ENCODE measurements at places on chromosomes 3 and 15.

- peak; percentile 79 for DNase-seq
These were observed 12.8 kb downstream of the WDR48 start for GRCh38 chr3:39064646-39065045.

DNA sequence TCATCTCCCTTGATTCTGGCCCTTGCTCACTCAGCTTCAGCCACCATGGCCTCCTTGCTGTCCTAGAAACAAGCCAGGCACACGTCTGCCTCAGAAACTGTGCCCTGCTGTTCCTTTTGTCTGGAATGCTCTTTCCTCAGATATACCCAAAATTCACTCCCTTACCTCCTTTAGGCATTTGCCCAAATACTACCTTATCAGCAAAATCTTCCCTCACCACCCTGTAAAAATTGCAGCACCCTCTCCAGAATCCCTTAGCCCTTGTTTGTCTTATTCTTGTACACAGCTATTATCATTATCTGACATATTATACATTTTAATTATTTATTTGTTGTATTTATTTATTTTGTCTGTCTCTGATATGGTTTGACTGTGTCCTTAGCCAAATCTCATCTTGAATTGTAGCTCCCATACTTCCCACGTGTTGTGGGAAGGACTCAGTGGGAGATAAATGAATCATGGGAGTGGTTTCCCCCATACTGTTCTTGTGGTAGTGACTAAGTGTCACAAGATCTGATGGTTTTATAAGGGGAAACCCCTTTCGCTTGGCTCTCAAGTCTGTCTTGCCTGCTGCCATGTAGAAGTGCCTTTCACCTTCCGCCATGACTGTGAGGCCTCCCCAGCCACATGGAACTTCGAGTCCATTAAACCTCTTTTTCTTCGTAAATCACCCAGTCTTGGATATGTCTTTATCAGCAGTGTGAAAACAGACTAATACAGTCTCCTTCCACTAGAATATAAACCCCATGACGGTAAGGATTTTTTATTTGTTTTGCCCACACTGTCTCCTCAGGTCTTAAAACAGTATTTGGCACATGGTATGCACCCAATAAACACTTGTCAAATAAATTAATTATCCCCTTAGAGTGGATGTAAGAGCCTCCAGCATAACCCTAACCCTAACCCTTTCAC is 60.0 kb upstream of the STT3B start:
- DNase-seq = no peak

DNA sequence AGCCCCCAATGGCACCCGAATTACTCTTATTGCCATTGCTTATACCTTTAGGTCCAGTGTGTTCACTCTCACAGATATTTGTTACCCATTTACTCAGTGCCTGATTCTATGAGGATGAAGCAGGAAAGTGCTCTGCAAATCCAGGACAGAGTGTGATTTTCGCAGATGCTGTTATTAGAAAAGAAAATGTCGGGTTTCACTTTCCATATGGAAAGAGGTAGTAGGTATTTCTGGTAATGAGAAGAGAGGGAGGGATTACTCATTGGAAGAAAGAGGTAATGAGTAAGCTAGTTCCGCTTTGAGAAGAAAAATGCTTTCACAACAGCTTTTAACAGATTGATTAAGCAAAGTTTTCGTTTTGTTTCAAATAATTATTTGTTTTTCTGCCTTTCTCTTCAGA is 336.3 kb upstream of the CFAP20DC start:
- DNase-seq = no peak

DNA sequence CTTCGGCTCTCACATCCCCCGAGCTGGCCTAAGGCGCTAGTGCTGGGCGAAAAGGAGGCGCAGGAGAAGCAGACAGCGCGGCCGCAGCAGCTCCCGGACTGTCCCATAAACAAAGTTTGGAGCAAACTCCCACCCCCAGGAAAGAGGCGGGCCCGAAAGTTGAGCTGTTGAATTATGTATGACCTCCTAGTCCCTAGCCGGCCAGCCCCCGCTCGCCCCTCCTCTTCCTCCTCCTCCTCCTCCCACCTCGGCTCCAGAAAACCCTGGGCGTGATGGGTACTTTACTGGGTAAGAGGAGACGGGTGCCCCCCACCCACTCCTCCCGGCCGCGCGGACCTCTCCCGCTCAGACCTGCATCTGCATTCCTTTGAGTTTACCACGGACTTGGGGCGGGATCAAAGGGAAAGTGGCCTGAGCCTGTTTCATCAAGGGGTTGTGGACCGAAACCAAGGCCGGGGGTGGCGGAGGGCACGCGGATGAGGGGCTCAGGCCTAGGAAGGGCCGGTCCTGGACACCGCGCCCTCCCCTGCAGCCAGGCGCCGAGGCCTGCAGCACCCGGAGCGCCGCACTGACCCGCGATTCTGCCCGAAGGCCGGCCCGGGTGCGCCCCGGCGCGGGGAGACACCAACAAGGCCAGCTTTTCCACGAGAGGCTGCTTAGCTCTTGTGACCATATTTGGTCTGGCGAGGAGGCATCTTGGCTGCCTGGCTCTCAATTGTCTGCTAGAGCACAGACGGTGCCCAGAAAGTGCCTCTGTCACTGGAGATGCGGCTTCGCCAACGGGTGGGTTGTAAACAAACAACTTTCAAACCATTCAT is at the start of gene WWTR1:
Gene WWTR1 (minus strand): TSS at position 100 of the 818 bp plus-strand sequence. CDS start 719 bp downstream, outside the sequence.
- peak; percentile 93 for DNase-seq

DNA sequence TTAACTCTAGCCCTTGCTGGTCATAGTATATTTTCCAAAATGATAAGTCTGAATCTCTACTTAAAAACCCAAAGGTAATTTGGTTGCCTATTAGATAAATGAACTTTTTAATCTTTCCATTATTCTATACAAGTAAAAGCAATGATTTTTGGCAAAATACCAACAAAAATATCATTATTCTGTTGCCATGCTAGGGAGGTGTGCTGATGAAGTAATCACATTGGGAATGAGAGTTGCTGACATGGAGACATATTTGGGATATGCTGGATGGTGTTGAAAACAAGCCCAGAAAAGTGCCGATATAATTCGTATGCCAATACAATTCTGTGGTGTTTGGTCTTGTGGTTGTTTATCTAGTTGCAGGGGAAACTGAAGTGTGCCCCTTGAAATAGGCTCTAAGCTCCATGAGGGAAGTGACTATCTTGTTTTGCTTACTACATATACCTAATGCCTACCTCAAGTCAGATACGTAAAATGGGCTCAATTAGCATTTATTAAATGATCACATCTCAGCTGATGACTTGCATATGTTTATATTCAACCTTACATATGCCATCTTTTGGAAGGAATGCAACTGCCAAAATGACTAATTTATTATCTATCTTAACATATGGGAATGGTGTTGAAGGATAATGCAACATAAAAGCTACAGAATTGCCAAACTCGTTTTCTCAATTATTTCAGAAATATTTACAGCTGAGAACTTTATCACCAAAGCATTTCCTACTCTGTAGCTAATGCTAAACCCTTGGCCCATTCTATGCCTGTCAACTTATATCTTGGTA is 5.8 kb downstream of the TOPBP1 start:
- no peak for DNase-seq

- peak; percentile 85 for DNase-seq
These were observed 13.2 kb downstream of the ADAMTS9 start for GRCh38 chr3:64674591-64675076.

DNA sequence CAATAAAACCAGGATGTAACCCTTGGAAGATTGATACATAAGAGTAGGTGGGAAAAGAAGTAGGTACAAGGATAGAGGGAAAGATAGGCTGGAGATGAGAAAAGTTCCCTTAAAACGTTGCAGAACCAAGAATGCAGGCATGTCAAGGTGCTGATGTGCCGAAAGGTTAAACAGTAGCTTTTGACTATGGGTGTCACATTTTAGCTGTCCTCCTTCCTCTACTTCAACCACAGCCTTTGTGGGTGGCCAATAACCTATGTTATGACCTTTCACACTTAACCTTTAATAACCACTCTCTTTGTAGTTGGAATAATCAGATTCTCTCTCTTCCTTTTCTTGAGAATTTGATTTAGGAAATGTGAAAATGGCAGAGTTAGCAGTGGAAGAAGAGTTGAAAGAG is 184.5 kb upstream of the GAP43 start:
- no peak for DNase-seq

GRCh38 chr3:58084166-58084565 is 75.9 kb downstream of the FLNB start:
- DNase-seq = no peak

DNA sequence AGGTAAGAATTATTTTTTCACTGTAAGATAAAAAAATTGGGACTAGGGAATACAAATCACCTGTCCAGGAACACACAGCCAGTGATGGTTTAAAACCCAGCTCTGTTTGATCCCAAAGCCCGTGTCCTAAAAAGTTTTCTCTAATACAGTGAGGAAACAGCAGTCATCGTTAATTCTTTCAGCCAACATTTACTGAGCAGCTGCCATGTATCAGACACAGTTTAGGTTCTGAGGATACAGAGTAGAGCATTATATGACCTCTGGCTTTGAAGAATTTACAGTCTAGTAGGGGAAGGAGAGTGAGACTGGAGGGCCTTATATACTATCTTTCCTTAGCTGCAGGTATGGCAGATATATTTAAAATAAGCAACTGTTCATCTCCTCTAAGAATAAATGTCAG is 82.7 kb downstream of the KCNMB2 start:
- no peak for DNase-seq

DNA sequence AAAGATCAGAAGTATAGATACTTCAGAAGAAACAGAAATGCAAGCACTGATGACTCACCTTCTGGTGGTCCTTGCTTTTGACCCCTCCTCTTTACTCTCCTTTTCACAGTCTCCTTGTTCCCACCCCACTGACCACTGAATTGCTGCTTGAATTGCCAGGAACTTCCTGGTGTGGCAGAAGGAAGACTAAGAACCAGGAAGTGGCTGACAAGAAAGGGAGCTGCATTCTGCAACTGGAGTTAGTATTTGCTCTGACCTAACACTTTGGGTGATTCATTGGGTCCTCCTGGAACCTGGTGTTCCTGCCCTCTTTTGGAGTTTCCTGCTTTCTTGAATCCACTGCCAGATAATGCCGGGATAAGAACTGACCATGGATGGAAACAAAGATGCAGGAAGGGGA is 23.0 kb downstream of the KY start:
- peak; percentile 38 for DNase-seq

DNA sequence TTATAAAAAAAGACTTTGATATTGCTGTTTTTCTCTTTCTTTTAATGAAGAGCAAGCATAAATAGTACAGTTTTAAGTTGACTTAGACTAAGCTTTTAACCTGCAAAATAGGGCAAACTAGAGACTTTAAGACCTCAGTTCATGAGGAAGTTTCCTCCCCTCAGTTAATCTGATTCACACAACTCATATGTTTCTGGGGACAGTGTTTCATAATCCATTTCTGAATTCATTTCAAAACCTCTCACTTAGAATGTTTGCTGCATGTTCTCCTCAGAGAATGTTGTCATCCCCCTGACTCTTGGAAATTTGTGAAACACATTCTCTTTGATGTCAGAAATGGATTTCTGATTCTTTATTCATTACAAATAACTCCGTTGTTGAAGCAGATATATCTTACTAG is 79.3 kb upstream of the SKOR1 start:
- DNase-seq = peak; percentile 77

DNA sequence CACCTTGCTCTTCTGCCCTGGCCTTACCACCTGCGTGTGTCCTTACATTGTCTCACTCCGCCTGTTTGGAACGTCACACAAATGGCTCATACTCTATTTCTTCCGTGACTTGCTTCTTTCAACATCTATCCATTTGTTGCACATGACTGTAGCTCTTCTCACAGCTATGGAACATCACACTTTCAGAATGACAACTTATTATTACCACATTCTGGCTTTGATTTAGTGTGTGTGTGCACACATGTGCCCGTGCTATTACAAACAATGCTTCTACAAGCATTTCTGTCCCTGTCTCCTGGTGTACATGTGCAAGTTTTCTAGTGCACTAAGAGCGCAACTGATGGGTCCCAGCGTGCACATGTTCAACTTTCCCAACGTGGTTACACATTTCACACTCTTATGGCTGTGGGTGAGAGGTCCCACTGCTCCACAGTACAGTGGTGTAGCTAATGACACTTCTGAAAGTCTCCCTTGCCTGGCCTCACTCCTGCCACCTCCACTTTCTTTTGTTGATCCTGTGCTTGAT is 37.8 kb downstream of the PTH1R start:
- peak; percentile 26 for DNase-seq

- DNase-seq = no peak
These were observed 296.1 kb downstream of the LSAMP start for GRCh38 chr3:116148881-116149851.

GRCh38 chr15:57549935-57550334 is 41.8 kb upstream of the MYZAP start:
- DNase-seq = no peak

DNA sequence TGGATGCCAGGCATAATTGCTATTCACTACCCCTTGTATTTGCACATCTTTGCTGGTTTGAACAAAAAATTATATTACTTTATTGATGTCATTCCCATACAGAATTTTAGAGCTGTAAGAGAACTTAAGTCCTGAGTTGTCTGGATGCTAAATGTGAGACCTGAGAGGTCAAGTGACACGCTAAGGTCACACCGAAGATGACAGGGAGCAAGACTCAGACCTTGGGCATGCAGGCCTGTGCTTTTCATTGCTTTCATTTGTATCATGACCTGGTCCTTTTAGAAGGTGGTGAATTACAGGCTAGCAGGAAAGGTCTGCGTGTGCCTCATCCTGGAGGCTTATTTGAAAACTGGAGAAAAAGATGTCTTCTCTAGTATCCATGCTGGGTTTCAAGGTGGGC is 312.0 kb upstream of the RASGRP1 start:
- no peak for DNase-seq

DNA sequence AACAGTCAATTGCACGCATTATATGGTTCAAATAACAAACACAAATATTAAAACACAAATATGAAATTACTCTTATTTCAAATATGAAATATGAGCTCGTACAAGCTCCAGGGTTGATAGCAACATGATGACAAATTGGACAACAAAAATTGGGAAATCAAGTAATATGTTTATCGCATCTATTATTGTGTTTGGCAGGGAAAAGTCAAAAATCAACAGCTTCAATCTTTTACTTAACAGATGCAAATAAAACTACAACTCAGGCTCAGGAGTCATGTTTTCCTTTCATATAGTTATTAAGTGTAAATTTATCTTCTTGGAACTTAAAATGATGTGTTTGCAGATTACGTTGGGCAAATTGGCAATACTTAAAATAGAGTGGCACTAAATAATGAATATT is 41.4 kb downstream of the ZPLD1 start:
- DNase-seq = no peak

- DNase-seq = peak; percentile 73
These were observed 74.1 kb downstream of the LRTM1 start for GRCh38 chr3:54853573-54854404.

DNA sequence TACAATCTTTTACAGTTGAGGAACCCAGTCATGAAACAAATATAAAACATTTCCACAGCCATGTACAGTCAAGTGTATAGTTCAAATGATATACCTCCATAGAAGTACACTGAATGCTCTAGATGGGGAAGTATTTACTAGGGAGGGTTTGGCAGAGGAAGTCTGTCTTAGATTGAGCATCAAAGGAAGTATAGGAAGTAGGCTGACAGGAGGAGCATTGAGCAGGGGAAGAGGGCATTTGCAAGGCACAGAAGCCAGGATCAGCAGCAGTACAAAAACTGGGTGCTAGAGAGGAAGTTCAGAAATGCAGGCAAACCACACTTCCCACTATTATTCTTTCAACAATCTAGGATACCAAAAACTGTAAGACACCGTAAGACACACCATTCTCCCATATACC is 122.6 kb downstream of the ANO10 start:
- DNase-seq = no peak

All from AG10803 (cell line).